Liver (tissue), 10 donors: ENCODE measurements at places on chromosomes 2 and 18. TPM values are rescaled to one million over a fixed set of nuclear protein-coding genes. Genes with fewer than 3 reads are reported as not detected.

Gene TUBB8B
- total RNA-seq = not detected

Gene LHCGR
- total RNA-seq = not detected

Gene PSD4
- 38.1 TPM for total RNA-seq

Gene C1QL2
- total RNA-seq = not detected

GRCh38 chr2:159797543-159798375, at the start of gene CD302:
Gene CD302 (minus strand): TSS chr2:159798208. CDS start chr2:159798198, 10 bp downstream.
- peak; percentile 78 for DNase-seq

GRCh38 chr2:96528006-96528699, 8.4 kb upstream of the ARID5A start:
- DNase-seq = no peak

DNA sequence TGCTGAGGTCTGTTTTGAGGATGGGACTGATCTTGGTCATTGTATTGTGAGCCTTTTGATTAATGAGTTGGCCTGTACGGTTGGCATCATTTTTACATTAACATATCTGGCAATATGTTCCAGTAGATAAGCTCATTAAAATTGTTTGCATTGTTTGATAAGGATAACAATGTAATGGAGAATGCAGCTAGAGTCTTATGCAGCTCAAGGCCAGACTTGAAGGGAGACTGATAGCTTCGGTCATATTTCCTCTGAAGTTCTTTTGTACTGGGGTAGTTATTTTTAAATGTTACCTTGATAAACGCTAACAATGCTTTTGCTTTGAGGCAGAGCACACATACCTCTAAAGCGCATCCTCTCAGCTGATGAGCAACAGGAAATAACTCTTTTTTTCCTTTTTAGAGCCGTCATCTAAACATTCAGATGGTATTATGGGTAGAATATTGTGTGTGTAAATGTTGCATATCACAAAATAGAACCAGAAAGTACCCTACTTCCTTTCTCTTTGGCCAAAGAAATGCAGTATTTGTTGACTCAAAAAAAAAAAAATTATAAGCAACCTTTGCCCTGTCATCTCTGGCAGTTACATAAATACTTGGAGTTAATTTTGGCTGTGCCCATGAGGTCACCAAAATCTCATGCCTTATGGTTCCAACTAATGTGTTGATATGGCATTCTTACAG, 1.3 kb downstream of the MAPRE2 start:
- DNase-seq = no peak

- DNase-seq = no peak
These were observed 237.1 kb downstream of the TTC32 start for GRCh38 chr2:19664646-19665045.

GRCh38 chr2:9744256-9745004, 98.8 kb upstream of the TAF1B start:
- DNase-seq = no peak

DNA sequence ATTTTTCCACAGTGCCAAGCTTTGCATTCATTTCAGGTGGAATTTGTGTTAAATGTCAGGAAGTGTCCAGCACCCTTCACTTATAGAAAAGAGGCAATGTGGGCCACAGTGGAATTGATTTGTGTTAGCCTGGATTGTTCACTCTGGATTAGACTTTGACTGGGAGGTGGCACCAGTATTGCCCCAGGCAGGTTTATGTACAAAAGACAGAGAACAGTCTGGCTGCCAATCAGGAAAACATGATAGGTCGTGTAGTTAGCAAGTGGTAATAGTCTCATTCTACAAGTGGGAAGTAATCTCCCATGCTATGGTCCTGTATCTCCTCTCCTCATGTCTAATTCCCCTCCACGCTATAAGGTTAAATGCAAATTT, 45.6 kb downstream of the RAB27B start:
- no peak for DNase-seq

GRCh38 chr2:134217351-134217750, 36.5 kb upstream of the MGAT5 start:
- no peak for DNase-seq

- DNase-seq = no peak
These were observed 55.2 kb upstream of the NRP2 start for GRCh38 chr2:205627085-205627484.

DNA sequence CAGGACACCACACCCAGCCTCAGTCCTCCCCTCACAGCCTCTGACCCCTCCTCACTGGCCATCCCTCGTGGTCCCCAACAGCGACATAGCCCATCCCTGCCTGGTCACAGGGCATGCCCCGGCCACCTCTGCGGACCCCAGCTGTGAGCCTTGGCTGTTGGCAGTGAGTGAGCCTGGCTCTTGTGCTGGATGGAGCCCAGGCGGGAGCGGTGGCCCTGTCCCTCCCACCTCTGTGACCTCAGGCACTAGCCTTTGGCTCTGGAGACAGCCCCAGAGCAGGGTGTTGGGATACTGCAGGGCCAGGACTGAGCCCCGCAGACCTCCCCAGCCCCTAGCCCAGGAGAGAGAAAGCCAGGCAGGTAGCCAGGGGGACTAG, 7.9 kb downstream of the DES start:
- DNase-seq = no peak

DNA sequence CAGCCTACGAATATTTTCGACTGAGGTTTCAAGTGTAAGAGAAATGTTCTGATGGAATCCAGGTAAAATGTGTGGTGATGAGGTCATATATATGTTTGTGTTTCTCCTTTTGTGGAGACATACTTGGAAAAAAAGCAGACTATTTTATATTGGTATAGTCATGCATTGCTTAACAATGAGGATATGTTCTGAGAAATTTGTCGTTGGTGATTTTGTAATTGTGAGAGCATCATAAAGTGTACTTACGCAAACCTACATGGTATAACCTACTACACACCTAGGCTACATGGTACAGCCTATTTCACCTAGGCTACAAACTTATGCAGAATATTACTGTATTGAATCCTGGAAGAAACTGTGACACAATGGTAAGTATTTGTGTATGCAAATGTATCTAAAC, 1849.9 kb upstream of the CELF4 start:
- DNase-seq = no peak
